Stimulated activated CD4-positive, alpha-beta T cell treated with anti-CD3 and anti-CD28 coated beads, Interleukin-2, amount 100 ng/mL, for 24 hours (primary cell): ENCODE measurements at places on chromosomes 2 and 18.

GRCh38 chr2:239326831-239327535 lies 73.8 kb downstream of the HDAC4 start:
- DNase-seq, result peak; percentile 72

DNA sequence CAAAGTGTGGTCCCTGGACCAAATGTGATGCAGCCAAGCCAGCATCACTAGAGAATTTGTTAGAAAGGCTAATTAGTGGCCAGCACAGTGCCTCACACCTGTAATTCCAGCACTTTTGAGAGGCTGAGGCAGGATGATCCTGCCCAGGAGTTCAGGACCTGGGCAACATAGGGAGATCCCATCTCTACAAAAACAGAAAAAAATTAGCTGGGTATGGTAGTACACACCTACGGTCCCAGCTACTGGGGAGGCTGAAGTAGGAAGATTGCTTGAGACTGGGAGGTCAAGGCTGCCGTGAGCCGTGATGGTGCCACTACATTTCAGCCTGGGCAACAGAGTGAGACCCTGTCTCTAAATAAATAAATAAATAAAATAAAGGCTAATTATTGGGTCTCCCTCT lies 69.9 kb upstream of the FZD5 start:
- no peak for DNase-seq

DNA sequence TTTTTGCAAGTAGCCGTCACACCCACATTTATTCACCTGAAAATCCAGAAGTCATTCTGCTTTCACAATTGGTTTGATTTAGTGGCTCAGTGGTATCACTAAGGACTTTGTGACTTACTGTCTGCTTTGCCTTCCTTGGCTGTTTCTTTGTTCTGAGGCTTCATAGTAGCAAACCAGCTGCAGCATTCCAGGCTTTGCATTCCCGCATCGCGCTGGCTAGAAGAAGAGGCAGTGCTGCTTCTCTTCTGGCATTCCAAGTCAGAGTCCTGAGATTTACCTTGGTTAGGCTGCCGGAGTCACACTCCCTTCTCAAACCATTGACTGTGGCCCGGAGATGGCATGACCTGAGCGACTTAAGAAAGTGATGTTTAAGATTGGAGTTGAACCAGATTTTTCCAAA lies 35.1 kb downstream of the MYO1B start:
- DNase-seq, result no peak

DNA sequence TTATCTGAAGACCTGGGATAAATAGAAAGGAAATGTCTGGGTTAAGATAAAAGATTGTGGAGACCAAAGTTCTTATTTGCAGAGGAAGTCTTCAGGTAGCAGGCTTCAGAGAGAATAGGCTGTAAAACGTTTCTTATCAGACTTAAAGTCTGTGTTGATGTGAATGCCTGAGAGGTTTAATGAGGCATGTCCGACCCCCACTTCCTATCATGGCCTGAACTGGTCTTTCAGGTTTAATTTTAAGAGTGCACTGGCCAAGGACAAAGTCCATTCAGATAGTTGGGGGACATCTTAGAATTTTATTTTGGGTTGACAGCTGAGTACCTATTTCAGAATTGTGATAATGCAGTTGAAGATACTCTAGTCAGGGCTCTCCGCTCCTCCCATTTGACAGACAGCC lies 92.1 kb downstream of the ATL2 start:
- no peak for DNase-seq

DNA sequence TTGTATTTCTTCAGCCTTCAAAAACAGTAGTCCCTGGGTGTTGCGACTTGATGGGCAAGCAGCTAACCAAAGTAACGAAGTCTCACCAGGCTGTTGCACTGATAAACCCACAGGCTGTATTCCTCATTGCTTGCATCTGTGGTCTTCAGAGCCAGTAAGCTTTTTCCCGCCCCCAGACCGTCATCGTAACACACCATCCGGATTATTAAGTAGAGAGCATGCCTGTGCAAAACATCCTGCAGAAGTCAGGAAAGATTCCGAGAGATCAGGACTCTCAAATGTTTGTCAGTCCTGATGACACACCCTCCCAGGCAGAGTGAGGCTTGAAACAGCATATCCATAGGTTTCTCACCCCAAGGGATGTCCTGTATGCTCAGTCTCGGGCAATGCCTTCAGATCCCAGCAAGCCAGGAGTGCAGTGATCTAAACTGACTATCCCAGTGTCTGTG lies 15.9 kb downstream of the ITGB1BP1 start:
- no peak for DNase-seq

DNA sequence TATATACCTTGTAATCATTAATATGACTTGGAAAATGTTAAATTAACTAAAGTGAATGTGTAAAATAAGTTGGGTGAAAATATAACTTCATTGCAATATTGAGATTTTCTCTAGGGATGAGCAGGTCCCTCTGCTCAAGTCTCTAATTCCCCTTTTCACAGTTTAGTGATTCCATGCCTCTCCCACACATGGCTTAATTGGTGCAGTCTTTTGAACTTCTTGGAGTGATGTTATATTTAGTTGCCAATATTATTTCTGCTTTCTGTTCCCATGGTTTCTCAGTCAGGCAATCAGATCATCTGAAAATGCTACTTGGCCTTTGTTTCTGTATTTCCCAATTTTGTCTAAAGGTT lies 233.7 kb upstream of the SPOPL start:
- no peak for DNase-seq

DNA sequence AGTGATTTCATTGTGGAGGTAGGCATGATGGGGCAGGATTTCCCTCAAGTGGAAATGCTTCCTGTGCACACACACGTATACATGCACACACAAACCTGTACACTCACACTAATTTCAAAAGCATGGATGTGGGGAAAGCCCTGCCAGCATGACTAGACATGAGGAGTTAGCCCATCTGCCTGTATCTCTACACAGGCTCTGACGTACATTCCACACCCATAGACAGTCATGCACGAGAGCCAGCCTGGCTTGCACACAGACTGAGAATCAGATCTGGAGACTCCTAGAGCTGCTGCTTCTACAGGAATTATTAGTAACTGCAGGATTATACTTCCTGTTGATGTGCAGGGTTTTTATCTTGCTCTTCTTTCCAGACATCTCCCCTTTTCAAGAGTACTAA lies 27.3 kb upstream of the NFU1 start:
- DNase-seq, result no peak

GRCh38 chr18:68532328-68532885 lies 182.5 kb downstream of the TMX3 start:
- no peak for DNase-seq

- no peak for DNase-seq
Observed at GRCh38 chr2:26088038-26088643, 54.3 kb downstream of the RAB10 start.

- peak; percentile 9 for DNase-seq
Observed at GRCh38 chr2:224359569-224359968, 42.3 kb downstream of the FAM124B start.

- DNase-seq, result no peak
Observed at GRCh38 chr2:216221811-216222210, 112.7 kb downstream of the XRCC5 start.
